ENCODE measurements at places on chromosomes 12 and 14.

- DNase-seq = no peak
These were observed 18.1 kb downstream of the CDKN1B start for GRCh38 chr12:12735301-12735700.

GRCh38 chr14:49545716-49546115 is 40.5 kb downstream of the RPS29 start:
- DNase-seq = no peak

DNA sequence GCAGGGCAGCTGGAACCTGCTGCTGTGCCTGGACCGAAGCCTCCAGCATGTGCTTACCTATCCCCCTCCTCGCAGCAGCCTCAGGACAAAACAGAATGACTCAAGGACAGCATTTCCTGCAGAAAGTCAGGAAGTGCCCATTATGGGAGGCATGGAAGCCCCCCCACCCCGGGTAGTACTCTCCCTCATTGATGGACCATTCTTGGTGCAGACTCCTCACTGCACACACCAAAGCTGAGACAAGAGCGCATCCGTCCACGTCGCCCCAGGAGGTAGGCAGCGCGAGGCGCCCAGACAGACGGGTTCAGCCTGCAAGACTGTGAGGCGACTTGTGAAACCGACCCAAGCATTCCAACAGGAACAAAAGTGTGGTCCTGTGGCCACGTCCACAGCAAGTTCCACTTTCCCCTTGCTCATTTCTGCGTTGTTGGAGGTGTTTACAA is 243.9 kb upstream of the ATXN7L3B start:
- DNase-seq = no peak

DNA sequence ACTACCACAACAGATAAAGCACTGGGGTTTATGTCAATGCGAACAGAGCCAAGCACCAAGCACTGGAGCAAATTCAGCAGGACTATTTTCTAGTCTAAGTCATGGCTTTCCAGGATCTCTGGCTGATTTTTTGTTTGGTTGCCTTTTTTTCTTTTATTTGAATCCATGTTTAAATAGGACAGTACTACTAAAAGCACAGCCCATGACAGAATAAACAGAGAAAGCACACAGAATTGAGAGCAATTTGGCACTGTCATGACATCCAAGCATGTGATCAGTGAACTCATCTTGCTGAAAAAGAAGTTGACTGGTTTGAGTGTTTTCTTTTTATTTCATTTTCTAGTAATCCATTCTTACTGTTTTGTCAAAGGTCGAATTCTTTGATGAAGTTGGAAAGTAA is 23.1 kb upstream of the RERG start:
- DNase-seq = no peak

- no peak for DNase-seq
These were observed 25.0 kb downstream of the EIF2S1 start for GRCh38 chr14:67385120-67385519.

DNA sequence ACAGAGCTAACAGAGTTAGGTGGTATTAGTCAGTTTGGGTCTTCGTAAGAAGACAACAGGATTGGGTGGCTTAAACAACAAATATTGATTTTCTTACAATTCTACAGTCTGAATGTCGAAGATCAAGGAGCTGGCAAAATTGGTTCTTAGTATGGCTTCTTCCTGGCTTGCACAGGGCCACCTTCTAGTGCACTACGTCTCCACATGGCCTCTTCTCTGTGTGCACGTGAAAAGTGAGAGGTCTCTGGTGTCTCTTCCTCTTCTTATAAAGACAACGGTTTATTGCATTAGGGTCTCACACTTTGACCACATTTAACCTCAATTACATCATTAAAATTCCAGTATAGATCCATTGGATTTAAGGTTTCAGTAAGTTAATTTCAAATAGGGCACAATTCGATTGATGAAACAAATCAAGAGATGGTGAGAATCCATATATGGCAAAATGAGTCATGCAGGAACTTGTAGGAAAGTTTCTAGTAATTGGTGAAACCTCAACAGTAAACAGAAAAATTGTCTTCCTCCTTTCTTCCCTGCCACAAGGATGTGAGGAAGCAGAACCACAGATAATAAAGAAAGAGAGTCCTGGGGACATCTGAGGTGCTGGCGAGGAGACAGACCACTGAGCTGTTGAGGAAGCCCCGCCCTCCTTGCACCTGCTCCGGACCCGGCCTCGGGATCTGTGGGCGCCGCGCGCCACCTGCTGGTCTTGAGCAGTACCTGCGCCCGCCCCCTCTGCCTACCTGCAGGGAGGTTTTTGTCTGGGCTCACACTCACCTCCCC is 846.7 kb downstream of the TMEM121 start:
- DNase-seq = peak; percentile 55

DNA sequence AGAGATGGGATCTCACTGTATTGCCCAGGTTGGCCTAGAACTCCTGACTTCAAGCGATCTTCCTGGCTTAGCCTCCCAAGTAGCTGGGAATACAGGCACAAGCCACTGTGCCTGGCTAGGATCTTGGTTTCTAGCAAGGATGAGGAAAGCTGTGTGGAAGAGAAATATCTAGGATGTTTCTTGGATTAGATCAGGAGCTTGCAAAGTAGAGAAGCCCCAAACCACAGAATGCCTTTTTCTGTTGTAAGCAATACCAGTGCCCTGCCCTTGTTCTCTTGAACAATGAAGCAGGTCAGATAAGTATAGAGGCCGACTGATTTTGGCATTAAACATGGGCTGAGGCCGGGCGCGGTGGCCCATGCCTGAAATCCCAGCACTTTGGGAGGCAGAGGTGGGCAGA is 44.3 kb upstream of the STRN3 start:
- no peak for DNase-seq

GRCh38 chr14:68268197-68268596 is 448.6 kb downstream of the RAD51B start:
- no peak for DNase-seq

DNA sequence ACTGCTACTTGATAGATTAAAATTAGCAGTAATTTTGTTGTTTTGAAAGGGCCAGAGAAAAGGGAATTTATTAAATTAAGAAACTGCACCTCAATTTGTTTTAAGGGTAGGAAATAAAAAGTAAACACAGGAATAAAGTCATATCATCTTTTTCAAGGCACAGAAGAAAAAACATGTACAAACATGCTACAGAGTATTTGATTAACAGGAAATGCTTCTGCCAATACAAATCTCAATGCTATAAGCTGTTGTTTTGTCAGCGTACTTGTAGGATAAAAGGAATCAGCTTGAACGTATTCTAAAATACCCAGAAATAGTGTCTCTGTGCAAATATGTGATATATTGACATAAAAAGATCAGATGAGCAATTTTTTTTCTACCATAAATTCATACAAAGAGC is 474.0 kb upstream of the MGAT4C start:
- DNase-seq = no peak

DNA sequence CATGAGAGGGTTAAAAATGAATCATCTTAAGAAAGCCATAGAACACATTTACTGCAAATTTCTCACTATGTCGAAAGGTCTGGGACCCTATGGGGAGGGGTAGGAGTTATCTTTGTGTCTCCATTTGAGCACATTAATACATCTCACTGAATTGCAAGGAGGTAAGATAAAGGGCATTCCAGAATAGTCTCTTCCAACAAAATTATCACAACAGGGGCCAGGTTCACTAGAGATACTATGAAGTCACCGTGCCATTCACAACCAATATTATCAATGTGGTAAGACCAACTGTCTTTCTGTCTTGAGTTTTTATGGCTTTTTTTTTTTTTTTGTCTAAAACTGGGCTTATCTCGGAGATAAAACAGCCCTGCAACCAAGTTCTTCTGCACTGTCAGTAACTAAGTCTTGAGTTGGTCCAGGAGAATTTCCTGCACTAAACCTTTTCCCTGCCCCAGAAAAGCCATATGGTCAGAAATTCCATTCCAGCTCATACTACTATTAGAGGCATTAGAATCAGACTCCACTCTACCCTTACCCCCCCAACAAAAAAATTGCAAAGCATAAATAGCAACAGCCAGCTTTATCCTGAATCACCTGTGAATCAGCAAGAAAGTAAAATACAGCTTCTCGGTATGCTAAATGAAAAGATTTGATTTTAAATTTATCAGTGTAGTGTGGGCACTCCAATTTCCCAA is 79.7 kb downstream of the PTPRR start:
- DNase-seq = no peak

GRCh38 chr14:68486033-68486732 is 306.7 kb downstream of the ZFP36L1 start:
- no peak for DNase-seq

- DNase-seq = no peak
These were observed 90.5 kb downstream of the KIF26A start for GRCh38 chr14:104228716-104229533.

- no peak for DNase-seq
These were observed 19.5 kb downstream of the PTGDR start for GRCh38 chr14:52286661-52287649.

DNA sequence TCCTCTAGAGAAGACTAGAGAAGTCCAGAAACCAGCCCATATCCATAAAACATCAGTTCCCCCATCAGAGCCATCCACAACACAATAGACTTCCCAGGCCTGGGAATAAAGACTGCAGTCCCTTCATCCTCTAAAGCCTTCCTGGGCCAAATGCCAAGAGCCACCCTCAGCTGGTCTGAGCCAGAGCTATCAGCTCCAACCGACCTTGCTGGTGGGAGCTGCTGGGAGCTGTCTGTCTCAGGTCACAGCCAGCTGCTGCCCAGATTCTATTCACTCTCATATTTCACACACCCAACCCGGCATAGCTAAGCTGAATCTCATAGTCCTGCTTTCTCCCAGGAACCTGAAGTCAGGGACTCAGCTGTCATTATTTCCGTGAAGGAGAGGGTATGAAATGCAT is 10.9 kb upstream of the TFCP2 start:
- DNase-seq = no peak

- no peak for DNase-seq
These were observed 581.6 kb downstream of the GALC start for GRCh38 chr14:87411370-87411769.

DNA sequence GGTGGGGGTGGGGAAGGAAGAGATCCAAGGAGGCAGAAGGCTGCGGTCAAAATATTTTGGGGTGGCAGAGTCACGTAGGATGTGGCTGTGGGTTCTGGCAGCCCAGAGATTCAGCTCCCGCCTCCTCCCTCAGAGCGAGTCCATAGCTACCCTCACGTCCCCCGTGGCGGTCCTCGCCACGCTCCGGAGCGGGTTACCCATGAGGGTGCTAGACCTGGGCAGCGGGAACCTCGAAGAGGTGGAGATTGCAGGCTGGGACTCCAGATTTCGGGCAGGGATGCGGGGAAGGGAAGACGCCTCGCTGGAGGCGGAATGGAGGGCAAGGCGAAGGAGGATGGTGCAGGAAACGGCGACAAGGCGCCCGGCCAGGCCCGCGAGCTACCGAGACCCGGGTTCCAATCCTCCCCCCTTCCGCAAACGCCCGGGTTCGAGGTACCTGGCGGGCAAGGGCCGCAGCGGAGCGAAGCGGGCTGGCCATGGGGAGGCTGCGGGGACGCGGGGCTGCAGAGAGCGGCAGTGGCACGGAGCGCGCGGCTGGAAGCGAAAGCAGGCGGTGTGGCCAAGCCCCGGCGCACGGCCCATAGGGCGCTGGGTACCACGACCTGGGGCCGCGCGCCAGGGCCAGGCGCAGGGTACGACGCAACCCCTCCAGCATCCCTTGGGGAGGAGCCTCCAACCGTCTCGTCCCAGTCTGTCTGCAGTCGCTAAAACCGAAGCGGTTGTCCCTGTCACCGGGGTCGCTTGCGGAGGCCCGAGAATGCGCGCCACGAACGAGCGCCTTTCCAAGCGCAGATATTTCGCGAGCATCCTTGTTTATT is 46.2 kb downstream of the BCAT1 start:
- DNase-seq = no peak

GRCh38 chr14:90905531-90905930 is 89.3 kb upstream of the TTC7B start:
- DNase-seq = no peak

- no peak for DNase-seq
These were observed 66.4 kb downstream of the PTHLH start for GRCh38 chr12:27906127-27906500.

DNA sequence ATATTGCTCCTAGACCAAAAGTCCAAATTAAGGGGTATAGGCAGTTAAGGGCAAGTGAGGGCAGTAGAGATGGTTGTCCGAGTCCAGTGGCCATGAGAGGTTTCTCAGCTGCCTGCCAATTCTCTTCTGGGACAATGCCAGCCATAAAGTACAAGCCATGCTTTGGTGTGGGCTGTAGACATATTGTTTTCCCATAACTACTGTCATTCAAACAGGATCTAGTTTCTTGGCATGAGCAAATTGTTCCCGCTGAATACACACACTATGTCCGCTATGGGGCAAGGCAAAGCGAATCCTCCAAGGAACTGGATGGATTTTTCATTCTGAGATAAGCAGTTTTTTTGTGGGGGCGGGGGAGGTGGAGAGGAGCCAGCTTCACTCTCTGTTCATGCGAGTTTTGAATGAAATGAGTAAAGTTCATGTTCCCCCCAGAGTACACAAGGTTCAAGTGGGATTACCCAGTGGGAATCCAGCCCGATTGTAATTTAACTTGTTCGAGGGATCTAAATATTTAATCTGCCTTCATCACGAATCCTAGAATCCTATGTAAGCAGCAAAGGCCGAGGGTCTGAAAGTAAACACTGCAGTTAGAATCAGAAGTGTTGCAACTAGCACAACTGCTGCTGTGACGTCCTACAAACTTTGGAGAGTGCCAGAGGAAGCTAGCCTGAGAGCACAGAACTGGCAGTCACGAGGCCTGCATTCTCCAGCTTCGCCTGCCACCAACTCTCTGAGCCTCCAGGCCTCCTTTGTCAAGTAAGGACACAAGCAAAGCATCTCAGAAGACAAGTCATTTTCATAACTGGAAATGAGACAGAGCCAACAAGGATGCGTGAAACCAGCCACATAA is 137.0 kb downstream of the CRADD start:
- no peak for DNase-seq

GRCh38 chr14:68546839-68547238 is 246.0 kb downstream of the ZFP36L1 start:
- no peak for DNase-seq

DNA sequence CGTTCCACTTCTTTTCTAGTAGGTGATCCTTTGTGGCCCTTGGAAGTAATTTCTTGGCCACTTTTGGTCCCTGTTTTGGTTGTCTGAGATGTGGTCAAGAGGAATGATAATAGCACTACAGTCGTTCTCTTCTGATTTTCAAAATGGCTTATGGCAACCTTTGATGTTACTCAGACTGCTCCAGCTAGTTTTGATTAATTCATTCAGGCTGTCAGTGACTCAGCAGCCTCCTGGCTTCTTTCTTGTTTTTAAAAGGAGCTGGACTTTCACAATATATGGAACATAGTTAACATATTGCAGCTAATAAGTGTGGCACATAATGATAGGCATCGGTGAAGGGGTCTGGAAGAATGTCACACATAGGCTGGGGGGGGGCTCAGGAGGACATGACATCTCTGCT is 47.3 kb downstream of the WDR20 start:
- no peak for DNase-seq

GRCh38 chr14:26594756-26595545 is 2.9 kb downstream of the NOVA1 start:
- no peak for DNase-seq

- no peak for DNase-seq
These were observed 135.3 kb downstream of the NTF3 start for GRCh38 chr12:5567016-5567725.

DNA sequence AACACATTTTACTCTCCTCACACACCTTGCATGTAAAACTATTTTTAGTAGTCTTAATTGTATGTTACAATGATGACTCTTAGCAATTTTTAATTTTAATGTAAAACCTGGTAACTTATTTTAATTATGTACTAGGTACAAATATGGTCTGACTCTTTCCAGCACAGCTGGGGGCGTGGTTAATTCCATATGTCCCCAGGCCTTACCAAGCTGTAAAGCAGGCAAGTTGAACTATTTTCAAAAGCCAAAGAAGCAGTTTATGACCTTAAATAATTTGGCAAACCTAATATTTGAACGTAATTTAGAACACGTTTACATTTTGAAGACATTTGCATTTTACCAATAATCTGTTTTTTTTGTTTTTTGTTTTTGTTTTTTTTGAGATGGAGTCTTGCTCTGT is 9.3 kb upstream of the ACOT6 start:
- DNase-seq = no peak
